Stimulated activated CD8-positive, alpha-beta memory T cell treated with anti-CD3 and anti-CD28 coated beads, Interleukin-4, amount 100 ng/mL, for 1 hour (primary cell): ENCODE measurements at places on chromosomes 16 and 17.

GRCh38 chr17:47686276-47686635, 7.7 kb upstream of the TBKBP1 start:
- DNase-seq = no peak

GRCh38 chr16:69836257-69836656, 74.1 kb downstream of the WWP2 start:
- no peak for DNase-seq

- DNase-seq = no peak
Observed at GRCh38 chr16:2526135-2526534, 5.1 kb downstream of the CEMP1 start.

GRCh38 chr17:64498308-64499203, 1.7 kb upstream of the POLG2 start:
- no peak for DNase-seq

GRCh38 chr17:44004077-44004760, at the start of gene NAGS:
Gene NAGS (plus strand): TSS chr17:44004622. CDS start chr17:44004664, 42 bp downstream.
- no peak for DNase-seq

- DNase-seq = no peak
Observed at GRCh38 chr17:33896263-33896662, 358.8 kb upstream of the CCL2 start.

DNA sequence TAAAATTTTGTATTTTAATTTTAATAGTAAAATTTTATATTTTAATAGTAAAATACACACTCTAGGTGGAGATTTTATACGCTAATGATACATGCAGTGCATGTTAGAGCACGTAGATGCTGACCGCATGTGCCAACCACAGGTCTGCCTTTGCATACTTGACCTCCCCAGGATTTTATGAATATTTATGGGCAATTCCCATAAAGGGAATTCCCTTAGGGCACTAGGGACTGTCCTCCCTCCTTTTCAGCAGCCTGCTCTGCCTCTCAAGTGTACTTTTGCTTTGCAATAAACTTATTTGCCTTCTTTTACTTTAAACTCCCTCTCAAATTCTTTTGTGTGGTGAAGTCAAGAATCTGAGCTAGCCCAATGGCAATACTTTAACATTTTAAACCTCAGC, 217.7 kb upstream of the CDH8 start:
- DNase-seq = no peak

DNA sequence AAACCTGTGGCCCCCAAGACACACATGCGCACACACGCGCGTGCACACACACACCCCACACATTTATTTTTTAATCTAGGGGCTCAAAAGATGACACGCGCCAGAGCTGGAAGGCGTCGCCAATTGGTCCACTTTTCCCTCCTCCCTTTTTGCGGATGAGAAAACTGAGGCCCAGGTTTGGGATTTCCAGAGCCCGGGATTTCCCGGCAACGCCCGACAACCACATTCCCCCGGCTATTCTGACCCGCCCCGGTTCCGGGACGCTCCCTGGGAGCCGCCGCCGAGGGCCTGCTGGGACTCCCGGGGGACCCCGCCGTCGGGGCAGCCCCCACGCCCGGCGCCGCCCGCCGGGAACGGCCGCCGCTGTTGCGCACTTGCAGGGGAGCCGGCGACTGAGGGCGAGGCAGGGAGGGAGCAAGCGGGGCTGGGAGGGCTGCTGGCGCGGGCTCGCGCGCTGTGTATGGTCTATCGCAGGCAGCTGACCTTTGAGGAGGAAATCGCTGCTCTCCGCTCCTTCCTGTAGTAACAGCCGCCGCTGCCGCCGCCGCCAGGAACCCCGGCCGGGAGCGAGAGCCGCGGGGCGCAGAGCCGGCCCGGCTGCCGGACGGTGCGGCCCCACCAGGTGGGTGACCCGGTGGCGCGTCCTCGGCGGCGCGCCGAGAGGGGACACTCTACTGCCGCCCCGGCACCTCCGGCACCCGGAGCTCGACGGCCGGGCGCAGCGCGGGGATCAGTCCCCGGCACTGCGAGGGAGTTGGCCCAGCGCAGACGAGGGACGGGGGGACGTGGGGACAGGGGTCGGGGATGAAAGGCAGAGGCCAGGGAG, at the start of gene STAT5A:
TSS of gene STAT5A (plus strand) at position 522 of the 826 bp plus-strand sequence. CDS start 914 bp downstream, outside the sequence.
- no peak for DNase-seq

GRCh38 chr16:30009085-30009862, 1.6 kb downstream of the DOC2A start:
- no peak for DNase-seq

GRCh38 chr16:30355144-30355953, at the start of gene CD2BP2:
Gene CD2BP2 (minus strand): TSS chr16:30355308. CDS start chr16:30354681, 627 bp downstream.
- peak; percentile 56 for DNase-seq

- DNase-seq = no peak
Observed at GRCh38 chr16:14296663-14297062, 225.5 kb downstream of the MRTFB start.

DNA sequence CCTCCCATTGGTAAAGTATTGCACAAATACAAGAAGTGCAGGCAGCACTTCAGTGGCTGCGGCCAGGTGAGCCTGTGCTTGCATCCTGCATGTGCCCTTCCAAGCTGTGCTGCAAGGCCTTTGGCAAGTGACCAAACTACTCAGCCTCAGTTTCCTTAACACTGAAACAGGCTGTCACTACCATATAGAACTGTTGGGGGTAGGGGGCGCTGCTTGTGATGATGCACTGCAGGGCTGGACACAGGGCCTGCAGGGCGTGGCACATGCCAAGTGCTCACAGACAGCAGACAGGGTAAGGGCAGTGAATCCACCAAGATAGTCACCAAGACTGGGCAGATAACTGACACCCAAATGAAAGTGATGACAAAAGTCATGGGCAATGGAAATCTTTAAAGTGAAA, 65.6 kb upstream of the SREBF1 start:
- no peak for DNase-seq

GRCh38 chr17:64056269-64057005, 36.0 kb upstream of the ICAM2 start:
- no peak for DNase-seq

DNA sequence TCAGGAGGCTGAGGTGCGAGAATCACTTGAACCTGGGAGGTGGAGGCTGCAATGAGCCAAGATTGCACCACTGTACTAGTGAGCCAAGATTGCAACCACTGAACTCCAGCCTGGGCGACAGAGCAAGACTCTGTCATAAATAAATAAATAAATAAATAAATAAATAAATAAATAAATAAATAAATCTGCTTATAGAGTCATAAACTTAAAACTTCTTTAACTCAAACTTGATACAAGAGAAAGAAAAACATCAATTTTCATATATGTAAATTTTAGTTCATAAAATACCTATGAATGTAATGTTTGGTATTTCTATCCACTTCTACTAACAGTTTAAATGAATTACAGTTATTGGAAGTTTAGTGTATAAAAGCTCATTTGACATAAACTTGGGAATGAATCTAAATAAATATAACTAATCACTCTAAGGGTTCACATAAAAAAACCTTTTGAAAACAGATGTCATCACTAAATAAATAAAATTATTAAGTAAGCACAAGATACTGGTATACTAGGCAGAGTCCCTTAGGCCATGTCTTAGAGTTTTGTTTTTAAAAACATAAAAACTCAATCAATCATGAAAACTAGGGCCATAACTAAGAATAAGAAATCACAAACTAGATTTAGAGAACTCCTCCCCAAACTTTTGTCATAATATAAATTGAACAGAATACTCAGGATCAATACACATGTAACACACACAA, 54.1 kb downstream of the SMURF2 start:
- DNase-seq = no peak

GRCh38 chr17:14428648-14429029, 127.8 kb downstream of the HS3ST3B1 start:
- no peak for DNase-seq

GRCh38 chr16:88453217-88453531, at the start of gene ZFPM1:
Gene ZFPM1 (plus strand): TSS chr16:88453280. CDS start chr16:88453639, 359 bp downstream.
- no peak for DNase-seq

DNA sequence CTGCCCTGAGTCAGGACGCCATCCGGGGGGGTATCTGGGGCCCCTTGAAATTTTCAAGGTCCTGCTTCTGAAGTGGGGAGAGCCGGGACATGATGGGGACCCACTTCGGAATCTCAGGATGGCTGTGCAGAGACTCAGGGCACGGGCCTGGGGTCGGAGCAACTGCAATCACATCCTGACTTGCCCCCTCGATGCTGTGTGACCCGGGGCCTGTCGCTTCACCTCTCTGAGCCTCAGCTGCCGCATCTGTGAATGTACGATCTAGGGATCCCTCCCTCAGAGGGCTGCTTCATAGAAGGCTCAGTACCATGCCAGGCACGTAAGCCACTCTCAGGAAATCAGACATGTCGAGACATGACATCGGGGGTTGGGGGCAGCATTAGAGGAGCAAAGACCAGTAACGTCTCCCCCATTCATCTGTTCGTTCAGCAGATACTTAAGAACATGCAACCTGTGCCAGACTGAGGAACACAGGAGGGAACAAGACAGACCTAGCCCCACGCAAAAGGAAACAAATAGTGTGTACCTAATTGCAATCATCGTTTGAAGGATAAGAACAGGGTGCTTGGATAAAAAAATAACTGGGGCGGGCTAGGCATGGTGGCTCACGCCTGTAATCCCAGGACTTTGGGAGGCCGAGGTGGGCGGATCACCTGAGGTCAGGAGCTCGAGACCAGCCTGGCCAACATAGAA, 229.6 kb downstream of the PARN start:
- no peak for DNase-seq

GRCh38 chr17:73174126-73174525, 9.3 kb downstream of the SSTR2 start:
- no peak for DNase-seq
